ENCODE measurements at places on chromosomes 13 and 19. TPM values are rescaled to one million over a fixed set of nuclear protein-coding genes. Genes with fewer than 3 reads are reported as not detected.
A peak's percentile ranks its signal among the peaks of the same experiment; 100 is the strongest.

JUNB gene
- 113 TPM for total RNA-seq

PRX gene
- total RNA-seq = 1.8 TPM

FGF22 gene
- total RNA-seq = 0.24 TPM

CLEC11A gene
- 2.4 TPM for total RNA-seq

CRB3 gene
- 45.6 TPM for total RNA-seq

CSNK1G2 gene
- 59.2 TPM for total RNA-seq

EPS8L1 gene
- 147 TPM for total RNA-seq

PRR36 gene
- 11.7 TPM for total RNA-seq

PLIN3 gene
- 43.7 TPM for total RNA-seq

SULT2A1 gene
- total RNA-seq = not detected

DNA sequence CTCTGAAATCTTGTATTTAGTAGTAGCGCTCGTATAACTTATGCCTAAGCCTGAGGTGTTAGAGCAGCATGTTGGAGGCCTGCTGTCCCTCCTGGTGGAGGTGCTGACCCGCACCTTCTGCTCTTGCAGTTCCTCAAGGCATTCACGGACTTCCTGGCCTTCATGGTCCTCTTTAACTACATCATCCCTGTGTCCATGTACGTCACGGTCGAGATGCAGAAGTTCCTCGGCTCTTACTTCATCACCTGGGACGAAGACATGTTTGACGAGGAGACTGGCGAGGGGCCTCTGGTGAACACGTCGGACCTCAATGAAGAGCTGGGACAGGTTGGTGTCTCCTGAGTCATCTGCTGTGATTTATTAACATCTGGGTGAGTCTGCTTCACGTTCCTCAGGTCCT lies 136.7 kb downstream of the ATP11A start:
- no peak for DNase-seq
- H3K4me1 ChIP-seq = no peaks in the 10 kb centered on the region
- no peaks in the 10 kb centered on the region for H3K27me3 ChIP-seq
- peaks cover 5% of the 10 kb centered on the region for H3K36me3 ChIP-seq

GRCh38 chr13:41811588-41812021 lies 149.3 kb downstream of the VWA8 start:
- H3K27me3 ChIP-seq = no peaks in the 10 kb centered on the region
- H3K4me3 ChIP-seq = no peak overlapping the region
- DNase-seq = no peak
- H3K27ac ChIP-seq = no peak overlapping the region
- H3K36me3 ChIP-seq = no peaks in the 10 kb centered on the region

GRCh38 chr13:31793246-31793645 lies 53.9 kb downstream of the RXFP2 start:
- H3K27me3 ChIP-seq = peaks cover 15% of the 10 kb centered on the region
- no peaks in the 10 kb centered on the region for H3K4me1 ChIP-seq
- H3K36me3 ChIP-seq = no peaks in the 10 kb centered on the region
- H3K4me3 ChIP-seq = no peak overlapping the region

- H3K4me1 ChIP-seq = peaks cover 41% of the 10 kb centered on the region
- H3K4me3 ChIP-seq = peak overlapping the region; percentile 76
- DNase-seq = no peak
- H3K27ac ChIP-seq = peak overlapping the region; percentile 48
- H3K27me3 ChIP-seq = no peaks in the 10 kb centered on the region
Observed at GRCh38 chr19:38974624-38975213, 823 bp downstream of the FBXO17 start.

DNA sequence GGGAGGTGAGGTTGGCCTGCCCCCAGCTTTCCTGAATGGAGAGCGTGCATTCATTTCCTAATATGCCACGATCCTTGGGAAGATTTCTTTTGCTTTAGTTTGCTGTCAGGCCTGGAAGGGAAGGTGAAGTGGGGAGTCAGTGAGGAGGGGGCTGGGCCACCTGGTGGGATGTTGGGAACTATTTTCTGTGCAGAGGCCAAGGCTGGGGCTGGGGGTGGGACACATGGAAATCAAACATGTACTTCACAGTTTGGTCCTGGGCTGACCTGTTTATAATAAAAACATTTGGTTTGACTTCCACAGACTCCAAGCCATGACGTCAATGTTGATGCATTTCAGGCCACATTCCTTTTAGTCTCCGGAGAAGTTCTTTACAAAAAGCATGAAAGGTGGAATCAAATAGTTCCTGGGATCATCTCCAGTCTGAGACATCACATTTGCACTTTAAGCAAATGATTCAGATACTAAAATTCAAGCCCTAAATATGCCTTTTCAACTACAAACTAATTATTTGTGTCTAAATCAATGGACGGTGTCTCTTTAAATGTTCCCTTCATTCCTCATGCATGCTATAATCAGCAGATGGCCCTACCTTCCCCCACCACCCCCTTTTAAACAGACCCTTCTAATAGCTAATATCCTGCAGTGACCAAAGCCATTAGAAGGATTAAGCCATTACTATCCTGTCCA lies 41.5 kb upstream of the MEDAG start:
- no peaks in the 10 kb centered on the region for H3K36me3 ChIP-seq
- H3K4me3 ChIP-seq = no peak overlapping the region
- no peak for DNase-seq
- no peak overlapping the region for H3K27ac ChIP-seq
- no peaks in the 10 kb centered on the region for H3K27me3 ChIP-seq
- H3K4me1 ChIP-seq = peaks cover 29% of the 10 kb centered on the region

GRCh38 chr13:106416645-106417044 lies 118.8 kb downstream of the EFNB2 start:
- H3K27ac ChIP-seq = no peak overlapping the region
- DNase-seq = no peak
- no peaks in the 10 kb centered on the region for H3K4me1 ChIP-seq
- no peaks in the 10 kb centered on the region for H3K27me3 ChIP-seq
- H3K4me3 ChIP-seq = no peak overlapping the region
- H3K36me3 ChIP-seq = no peaks in the 10 kb centered on the region

DNA sequence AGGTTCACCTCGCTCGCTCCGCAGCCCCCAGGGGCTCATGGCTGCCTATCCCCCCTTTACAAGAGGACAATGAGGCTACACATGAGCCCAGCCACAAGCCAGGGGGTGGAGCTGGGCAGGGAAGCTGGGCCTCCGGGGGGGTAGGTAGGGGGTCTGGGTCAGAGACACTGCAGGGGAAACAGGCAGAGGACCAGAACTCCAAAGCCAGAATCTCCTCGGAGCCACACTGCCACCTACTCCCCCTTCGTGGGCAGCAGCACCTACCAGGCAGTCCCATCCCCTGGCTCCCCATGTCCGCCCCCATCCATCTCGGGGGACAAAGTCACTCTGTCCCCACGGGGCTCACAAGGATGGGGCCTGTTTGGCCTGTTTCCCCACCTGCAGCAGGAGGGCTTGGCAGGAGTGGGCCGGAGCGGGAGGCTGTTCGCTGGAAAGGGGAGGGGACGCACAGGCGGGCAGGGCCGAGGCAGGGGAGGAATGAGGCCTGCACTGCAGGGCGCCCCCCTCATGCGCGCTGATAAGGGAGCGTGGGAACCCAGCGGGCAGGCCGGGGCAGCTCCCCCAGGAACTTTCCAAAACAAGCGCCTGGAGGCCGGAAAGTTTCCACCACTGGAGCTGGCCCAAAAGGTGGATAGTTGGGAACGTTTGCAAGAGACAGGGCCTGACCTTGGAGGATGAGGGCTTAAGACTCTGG lies 545 bp upstream of the ISYNA1 start:
- no peaks in the 10 kb centered on the region for H3K27me3 ChIP-seq
- peaks cover 61% of the 10 kb centered on the region for H3K36me3 ChIP-seq
- peak overlapping the region; percentile 72 for H3K4me3 ChIP-seq
- H3K27ac ChIP-seq = peak overlapping the region; percentile 33
- DNase-seq = peak; percentile 40

DNA sequence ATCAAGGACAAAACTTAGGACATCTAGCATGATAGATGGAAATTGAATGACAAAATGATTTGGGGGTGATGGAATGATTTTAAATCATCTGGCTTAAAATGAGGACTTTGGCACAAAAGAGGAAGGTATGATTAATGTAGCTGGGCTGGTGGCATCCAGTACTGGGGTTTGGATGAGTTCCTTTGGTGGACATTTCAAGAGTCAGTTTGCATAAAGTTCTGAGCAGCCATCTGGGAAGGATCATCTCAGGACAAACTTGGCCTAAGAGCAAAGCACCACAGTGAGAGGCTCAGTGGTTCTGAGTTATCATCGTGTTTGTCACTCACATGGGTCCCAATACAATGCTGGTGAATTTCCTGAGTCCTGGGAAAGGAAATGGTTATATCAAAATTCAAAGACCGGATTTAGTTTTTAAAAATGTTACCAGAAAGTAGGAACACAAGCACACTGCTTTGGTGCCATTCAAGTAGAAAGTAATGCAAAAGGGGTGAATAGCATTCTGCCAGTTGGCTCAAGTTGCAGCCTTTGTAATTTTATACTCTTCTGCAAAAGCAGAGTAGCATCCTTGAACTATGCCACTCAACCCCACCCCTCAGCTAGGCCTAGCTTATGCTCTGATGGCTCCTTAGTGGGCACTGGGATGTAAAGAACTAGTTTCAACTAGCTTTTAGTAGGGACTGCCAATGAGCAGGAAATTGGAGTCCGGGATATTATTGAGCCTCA lies 219.0 kb downstream of the COG6 start:
- no peaks in the 10 kb centered on the region for H3K4me1 ChIP-seq
- H3K27me3 ChIP-seq = no peaks in the 10 kb centered on the region
- no peak overlapping the region for H3K27ac ChIP-seq
- H3K4me3 ChIP-seq = no peak overlapping the region

- H3K36me3 ChIP-seq = no peaks in the 10 kb centered on the region
- no peak overlapping the region for H3K4me3 ChIP-seq
- no peaks in the 10 kb centered on the region for H3K27me3 ChIP-seq
- H3K27ac ChIP-seq = no peak overlapping the region
- H3K4me1 ChIP-seq = no peaks in the 10 kb centered on the region
Observed at GRCh38 chr13:76466043-76466442, 420.2 kb downstream of the KCTD12 start.

DNA sequence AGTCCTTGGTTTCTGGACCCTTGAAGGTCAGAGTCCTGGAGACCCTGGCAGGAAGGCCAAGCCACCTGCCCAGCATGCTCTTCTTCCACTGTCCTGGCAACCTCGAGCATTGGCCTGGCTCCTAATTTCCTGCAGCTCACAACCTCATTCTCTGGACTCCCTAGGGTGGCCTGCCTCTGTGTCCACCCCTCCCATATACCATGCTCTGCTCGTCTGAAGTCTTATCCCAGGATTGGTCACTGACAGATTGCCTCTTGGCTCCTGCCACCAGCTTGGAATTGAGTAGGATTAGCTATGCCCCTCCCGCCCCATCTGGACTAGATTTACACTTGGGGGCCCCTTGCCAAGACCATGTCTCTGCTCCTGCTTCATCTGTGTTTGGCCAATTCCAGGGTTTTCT lies 17.1 kb upstream of the WASF3 start:
- no peak overlapping the region for H3K4me3 ChIP-seq
- DNase-seq = no peak
- no peak overlapping the region for H3K27ac ChIP-seq
- H3K27me3 ChIP-seq = peaks cover 55% of the 10 kb centered on the region
- H3K4me1 ChIP-seq = peaks cover 19% of the 10 kb centered on the region
- no peaks in the 10 kb centered on the region for H3K36me3 ChIP-seq

GRCh38 chr19:34341935-34342680 lies 22.9 kb upstream of the GPI start:
- no peak overlapping the region for H3K27ac ChIP-seq
- H3K4me1 ChIP-seq = peaks cover 3% of the 10 kb centered on the region
- no peak overlapping the region for H3K4me3 ChIP-seq
- no peak for DNase-seq
- peaks cover 30% of the 10 kb centered on the region for H3K36me3 ChIP-seq
- H3K27me3 ChIP-seq = no peaks in the 10 kb centered on the region

DNA sequence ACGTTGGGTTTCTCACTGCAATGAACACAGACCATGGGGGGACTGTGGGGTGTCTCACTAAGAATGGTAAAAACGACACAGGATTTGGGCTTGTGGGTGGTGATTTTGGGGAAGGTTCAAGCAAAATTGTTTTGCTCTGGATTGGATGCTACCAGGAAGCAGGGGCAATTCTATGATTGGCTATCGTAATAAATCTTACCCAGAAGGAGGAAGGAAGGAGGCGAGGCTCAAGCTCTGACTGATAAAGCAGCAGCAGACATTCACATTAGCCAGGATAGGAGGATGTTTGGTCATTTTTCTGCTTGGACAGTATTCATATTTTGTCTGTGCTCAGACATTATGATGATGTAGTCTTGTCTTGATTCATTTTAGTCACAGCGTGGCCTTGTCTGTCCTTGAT lies 1.5 kb downstream of the ZNF576 start:
- H3K36me3 ChIP-seq = peaks cover 60% of the 10 kb centered on the region
- H3K27me3 ChIP-seq = no peaks in the 10 kb centered on the region
- no peak overlapping the region for H3K27ac ChIP-seq
- H3K4me1 ChIP-seq = peaks cover 31% of the 10 kb centered on the region
- peak overlapping the region; percentile 99 for H3K4me3 ChIP-seq

GRCh38 chr13:32045982-32046785 lies 14.6 kb downstream of the FRY start:
- peak; percentile 18 for DNase-seq
- no peaks in the 10 kb centered on the region for H3K27me3 ChIP-seq
- H3K27ac ChIP-seq = peak overlapping the region; percentile 61
- H3K4me3 ChIP-seq = no peak overlapping the region
- H3K4me1 ChIP-seq = peaks cover 17% of the 10 kb centered on the region

DNA sequence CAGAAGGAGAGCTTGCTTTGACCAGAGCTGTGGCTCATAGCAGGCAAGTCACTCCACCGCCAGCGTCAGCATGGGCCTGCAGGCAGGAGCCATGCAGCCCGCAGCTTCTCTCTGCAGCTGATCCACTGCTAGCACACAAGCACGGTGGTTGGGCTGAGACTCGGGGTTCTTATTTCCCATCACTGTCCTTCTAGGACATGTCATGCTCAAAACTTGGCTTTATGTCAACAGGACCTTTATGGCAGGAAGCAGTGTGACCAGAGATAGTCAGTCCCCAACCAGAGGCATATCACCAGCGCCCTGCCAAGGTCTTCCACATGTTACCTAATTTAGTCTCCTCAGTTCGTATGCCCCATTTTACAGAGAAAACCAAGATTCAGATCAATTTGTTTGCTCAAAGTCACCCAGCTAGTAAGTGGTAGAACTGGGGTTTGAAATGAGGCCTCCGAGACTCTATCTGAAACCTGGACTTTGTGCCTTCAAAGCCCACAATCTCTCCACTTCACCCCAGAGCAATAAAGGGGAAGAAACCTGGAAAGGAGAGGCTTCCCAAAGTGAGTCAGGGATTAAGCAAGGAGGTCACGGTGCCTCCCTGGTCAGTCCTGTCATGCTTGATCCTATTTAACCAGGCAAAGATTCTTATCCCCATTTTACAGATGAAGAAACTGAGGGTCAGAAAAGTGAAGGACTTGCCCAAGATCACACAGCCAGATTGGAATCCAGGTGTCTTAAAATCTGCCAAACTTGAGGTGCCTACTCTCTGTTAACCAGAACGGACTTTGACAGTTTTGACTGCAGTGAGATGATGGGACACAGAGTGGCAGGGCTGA lies 5.1 kb downstream of the TMEM272 start:
- no peaks in the 10 kb centered on the region for H3K36me3 ChIP-seq
- DNase-seq = no peak
- H3K4me1 ChIP-seq = peaks cover 6% of the 10 kb centered on the region

- no peak overlapping the region for H3K4me3 ChIP-seq
- H3K27me3 ChIP-seq = no peaks in the 10 kb centered on the region
- H3K27ac ChIP-seq = no peak overlapping the region
- no peaks in the 10 kb centered on the region for H3K4me1 ChIP-seq
- H3K36me3 ChIP-seq = no peaks in the 10 kb centered on the region
- DNase-seq = no peak
Observed at GRCh38 chr19:23365222-23365621, 30.0 kb downstream of the ZNF91 start.
